ENCODE measurements at places on chromosomes 7 and 10.
A peak's percentile ranks its signal among the peaks of the same experiment; 100 is the strongest.

- DNase-seq = no peak
These were observed 89.6 kb downstream of the AUTS2 start for GRCh38 chr7:69687739-69688433.

- DNase-seq = no peak
These were observed 90.5 kb downstream of the EZH2 start for GRCh38 chr7:148793590-148793989.

DNA sequence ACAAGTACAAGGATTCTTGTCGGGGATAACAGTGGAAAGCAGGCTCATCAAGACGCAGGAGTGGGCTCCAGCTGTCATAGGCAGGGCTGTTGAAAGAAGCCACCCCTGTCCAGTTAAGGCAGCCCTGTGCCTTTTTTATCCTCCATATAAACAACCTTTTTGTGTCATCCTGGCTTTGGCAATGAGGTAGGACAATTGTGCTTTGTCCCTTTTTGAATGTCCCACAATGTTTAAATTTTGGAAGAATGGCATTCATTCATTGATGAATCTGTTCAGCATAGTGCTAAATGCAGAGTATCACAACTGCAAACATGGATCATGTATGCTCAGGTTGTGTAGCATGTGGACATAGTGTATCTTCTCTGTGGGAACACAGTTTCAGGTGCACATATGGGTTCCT, 66.7 kb downstream of the UBE3C start:
- DNase-seq = no peak

GRCh38 chr10:129098517-129098916, 368.5 kb upstream of the MGMT start:
- DNase-seq = no peak

GRCh38 chr7:19958309-19958896, 185.0 kb upstream of the TMEM196 start:
- peak; percentile 89 for DNase-seq

- DNase-seq = no peak
These were observed 66.2 kb upstream of the PCBD1 start for GRCh38 chr10:70954381-70955176.

GRCh38 chr7:43021431-43021830, 89.3 kb downstream of the MRPL32 start:
- no peak for DNase-seq

- DNase-seq = peak; percentile 83
These were observed at the start of gene NDUFB2 for GRCh38 chr7:140696680-140697446. NDUFB2 (plus strand) TSS chr7:140696708; CDS start chr7:140696745, 37 bp downstream.

- no peak for DNase-seq
These were observed 9.4 kb downstream of the HNRNPF start for GRCh38 chr10:43399320-43400310.

DNA sequence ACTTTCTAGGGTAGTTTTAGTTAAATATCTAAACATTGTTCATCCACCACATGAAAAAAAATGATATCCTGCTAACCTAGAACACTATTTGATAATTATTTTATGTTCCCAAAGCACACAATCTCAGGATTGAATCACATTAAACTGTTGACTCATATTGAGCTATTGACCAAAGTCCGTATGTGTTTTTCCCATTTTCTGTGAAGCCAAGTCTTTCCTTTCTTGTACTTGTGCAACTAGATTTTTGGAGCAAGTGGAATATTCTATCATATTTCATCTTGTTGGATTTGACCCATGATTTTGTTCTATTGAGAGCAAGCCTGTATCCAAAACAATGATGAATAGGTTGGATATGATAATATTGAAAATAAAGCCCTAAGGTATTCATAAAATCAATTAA, 164.6 kb downstream of the SKAP2 start:
- no peak for DNase-seq

GRCh38 chr7:47507522-47507921, 74.4 kb downstream of the TNS3 start:
- no peak for DNase-seq

DNA sequence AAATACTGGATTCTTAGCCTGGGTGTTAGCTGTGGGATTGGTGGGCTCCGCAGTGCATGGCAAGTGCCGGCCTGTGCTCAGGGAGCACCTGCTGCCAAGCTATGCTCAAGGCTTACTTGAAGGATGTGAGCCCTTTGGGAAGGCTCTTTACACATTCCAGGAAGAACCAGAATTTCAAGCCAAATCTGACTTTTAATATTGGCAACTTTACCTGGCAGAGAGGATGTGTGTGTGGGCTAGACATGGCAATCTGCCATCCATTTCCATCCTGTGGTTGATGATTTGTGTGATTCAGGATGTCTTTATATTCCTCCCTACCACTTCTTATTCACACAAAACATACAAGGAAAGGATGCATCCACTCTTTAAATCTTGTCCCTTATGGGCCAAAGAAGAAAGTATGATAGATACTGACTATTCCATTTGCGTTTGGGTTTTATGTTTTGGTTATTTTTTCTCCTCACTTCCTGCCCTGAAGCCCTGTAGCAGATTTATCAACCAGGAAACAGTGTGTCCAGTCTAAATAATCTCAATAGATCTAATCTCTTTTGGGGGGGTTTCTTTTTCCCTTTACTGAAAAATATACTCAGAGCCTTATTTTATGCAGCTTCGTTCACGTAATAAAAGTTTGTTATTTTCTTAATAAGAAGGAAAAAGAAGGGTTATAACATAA, 247.1 kb downstream of the COBL start:
- DNase-seq = peak; percentile 82

DNA sequence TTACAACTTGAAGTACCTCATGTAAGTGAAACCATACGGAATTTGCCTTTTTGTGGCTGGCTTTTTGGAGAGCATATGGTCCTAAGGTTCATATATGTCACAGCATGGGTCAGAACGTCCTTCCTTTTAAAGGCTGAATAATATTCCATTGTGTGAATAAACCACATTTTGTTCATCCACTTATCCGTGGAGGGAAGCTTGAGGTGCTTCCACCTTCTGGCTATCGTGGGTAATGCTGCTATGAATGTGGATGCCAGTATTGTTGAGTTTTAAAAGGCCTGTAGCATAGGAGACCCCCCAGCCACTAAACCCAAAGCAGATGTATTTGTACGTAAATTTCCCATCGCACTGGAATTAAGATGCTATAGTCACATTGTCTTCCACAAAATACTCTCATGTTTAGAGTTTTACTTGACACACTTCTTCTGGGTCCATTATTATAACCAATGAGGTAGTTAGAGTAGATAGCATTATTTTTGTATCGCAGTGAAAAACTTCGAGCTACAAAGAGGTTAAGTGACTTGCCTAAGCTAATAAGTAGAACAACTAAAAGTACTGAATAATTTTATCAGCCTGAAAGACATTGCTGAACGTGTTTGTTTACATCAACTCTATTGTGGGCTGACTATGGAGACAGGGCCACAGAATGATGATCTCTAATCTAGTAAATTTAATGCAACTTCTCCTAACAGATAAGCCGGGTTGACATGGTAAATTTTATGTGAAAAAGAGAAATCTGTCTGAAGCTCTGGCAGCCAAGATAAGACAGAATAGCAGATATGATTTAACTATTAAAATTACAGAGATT, 183.0 kb upstream of the CTBP2 start:
- DNase-seq = peak; percentile 45

- no peak for DNase-seq
These were observed at the start of gene SFXN2 for GRCh38 chr10:102714621-102715455. SFXN2 (plus strand) TSS chr10:102714636; CDS start chr10:102726637, 12,001 bp downstream.

DNA sequence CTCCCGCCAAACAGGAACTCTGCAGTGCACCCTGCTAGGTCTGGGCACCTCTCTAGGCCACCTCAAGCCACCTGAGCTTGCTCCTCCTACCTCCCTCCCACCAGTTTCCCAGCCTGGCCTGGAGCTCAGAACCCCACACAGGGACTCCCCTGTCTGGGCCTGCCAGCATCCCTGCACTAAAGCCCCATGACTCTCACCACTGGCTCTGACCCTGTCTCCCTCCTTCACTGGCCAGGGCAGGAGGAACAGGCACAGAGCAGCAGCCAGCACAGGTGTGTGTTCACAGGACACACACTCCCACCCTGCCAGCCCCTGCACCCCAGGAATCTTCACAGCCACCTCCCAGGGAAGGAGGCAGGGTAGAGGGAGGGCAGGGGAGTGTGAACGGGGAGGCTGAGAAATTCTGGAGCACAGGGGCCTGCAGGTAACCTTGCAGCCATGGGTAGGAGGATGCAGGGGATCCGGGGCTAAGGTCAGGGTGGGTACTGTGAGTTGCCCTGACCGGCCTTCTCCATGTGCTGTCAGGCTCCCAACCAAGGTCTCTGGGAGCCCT, 13.9 kb upstream of the ANTXRL start:
- DNase-seq = no peak

DNA sequence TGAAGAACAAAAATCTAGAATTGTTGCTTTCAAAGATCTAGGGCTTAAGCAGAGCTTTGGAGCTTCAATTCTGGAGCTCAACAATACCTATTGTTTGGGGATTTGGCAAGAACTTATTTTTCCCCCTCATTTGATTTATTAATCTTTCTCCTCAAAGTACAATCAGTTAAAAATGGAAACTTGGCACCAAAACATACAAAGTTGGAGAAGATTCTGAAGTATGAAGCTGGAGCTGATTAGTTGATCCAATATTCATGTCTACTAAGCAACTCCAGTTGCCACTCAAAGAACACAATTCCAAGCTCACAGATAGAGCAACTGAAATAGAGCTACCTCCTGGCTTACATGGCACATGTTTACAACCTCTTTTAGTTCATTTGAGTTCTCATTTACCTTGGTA, 3.8 kb downstream of the FAM13C start:
- no peak for DNase-seq

GRCh38 chr7:108498481-108498880, 27.5 kb downstream of the PNPLA8 start:
- no peak for DNase-seq

- DNase-seq = no peak
These were observed 101.5 kb downstream of the FOXL3 start for GRCh38 chr7:391411-391951.

DNA sequence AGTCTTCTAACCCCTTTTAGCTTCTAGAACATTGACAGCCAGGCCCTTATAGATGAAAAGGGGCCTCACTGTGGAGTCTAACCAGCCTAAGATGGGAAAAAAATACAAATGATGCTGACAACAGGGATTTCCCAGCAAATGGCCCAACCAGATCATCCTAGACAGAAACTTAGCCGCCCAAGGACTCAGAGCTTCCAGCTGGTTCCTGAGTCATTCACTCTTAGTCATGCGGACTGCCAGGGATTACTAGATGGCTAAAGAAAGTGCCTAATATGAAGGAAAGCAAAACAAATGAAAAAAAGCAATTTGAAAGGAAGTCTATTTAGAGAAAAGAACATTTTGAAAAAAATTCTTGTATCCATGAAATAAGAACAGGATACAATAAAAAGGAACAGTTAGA, 23.7 kb downstream of the TSPAN14 start:
- DNase-seq = peak; percentile 89

DNA sequence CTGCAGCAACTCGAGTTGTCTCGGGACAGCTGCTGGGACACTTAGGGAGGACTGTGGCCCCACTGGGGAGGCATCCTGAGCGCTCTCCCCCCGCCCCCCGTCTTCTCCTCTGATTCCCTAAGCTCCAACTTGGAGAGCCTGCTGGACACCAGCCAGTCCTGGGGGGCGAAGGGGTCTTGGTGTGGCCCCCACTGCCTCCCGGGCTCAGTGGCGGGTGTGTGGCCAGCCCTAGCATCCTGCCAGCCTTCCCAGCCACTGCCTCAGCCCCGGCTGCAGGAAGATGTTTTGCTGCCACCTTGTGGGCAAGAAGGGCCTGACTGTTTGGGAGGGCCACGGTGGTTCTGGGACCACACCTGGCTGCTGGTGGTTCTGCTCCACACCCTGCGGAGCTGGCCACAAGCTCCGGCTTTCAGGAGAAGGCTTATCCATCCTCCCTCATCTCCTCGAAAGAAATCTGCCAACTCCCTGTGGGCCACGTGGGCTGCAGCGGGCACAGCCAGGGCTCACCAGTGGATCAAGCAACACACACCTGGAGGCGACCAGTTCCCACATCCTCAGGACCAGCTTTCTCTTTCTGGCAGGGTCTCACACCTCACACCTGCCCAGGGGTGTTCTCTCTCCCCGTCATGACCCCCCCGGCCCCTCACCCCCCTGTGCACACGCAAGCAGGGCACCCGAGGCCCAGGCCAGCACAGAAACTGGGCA, 24.8 kb downstream of the AGAP3 start:
- DNase-seq = peak; percentile 76

Measured in MCF 10A (cell line).